Midbrain (tissue), 1 donor: ENCODE measurements at places on chromosomes 4 and X.
A peak's percentile ranks its signal among the peaks of the same experiment; 100 is the strongest.

GRCh38 chr4:823761-824460 lies 2.0 kb downstream of the CPLX1 start:
- no peak for DNase-seq

DNA sequence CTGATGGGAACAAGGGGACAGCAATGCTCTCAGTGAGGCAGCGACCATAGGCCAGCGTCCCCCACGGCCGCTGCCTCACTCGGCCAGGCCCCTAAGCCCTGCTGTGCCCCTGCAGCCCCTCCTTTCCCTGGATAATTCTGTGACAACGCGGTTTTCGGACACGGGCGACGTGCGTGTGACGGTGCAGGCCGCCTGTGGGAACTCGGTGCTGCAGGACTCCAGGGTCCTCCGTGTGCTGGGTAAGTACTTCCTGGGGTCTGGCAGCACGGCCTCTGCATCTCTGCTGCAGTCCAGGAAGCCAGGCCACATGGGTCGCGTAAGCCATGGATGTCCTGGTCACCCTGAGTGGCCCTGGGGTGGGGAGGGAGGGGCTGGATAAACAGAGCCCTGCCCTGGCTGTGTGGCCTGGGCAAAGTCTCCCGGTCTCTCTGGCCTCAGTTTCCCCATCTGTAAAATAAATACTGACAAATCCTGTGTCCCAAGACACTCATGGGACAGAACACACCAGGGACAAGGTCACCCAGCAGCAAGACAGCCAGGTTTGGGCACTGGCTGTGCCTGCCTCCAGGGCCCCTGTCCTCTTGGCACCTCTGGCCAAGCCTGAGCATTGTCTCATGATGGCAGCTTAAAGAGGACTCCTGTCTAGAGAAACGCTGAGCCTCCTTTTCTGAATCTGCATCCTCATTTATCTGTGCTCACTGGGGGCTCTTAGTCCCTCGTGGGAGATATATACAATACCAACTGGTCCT lies 212.8 kb downstream of the AFAP1 start:
- no peak for DNase-seq

GRCh38 chrX:49675075-49675719 lies 20.6 kb downstream of the PAGE1 start:
- DNase-seq, result no peak

GRCh38 chr4:56330691-56331090 lies 56.6 kb downstream of the AASDH start:
- no peak for DNase-seq

DNA sequence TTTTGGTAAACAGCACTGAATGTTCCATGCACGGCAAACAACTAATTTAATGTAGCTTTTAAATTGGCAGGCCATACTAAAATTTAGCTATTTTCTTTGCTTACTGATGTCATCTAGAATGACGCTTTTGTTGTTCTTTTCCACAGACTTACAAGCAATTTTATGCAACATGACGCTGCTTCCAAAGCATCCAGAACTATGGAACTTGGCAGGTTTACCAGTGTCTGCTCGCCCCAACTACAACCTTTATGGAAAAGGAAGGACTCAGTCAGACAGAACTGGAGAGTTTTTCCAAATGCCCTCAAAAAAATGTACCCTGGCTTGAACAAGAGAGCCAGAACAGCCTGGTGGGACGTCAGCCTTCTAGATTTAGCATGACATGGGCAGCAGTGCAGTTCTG lies 58.7 kb downstream of the ANOS1 start:
- DNase-seq, result no peak

- no peak for DNase-seq
Measured at GRCh38 chr4:27005501-27005900, 144.9 kb downstream of the STIM2 start.

DNA sequence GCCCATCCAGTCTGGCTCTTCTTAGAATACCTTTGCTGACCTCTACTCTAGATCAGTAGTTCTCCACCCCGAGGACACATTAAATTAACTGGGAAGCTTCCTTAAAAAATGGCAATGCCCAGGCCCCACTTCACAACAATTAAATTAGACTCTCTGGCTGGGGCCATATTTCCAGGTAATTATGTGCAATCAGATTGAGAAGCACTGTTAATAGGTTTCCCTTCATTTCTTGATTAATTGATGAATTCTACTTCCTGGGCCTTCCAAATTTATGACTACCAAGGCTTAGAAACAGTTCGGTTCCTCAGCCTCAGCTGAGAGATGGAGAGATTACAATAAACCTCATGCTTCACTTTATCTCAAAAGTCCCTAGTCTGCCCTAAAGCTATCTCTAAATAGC lies 71.7 kb upstream of the LIMCH1 start:
- no peak for DNase-seq

- DNase-seq, result no peak
Measured at GRCh38 chr4:112266823-112267222, 18.9 kb downstream of the TIFA start.

GRCh38 chr4:173535957-173536356 lies 5.9 kb upstream of the HAND2 start:
- DNase-seq, result no peak

DNA sequence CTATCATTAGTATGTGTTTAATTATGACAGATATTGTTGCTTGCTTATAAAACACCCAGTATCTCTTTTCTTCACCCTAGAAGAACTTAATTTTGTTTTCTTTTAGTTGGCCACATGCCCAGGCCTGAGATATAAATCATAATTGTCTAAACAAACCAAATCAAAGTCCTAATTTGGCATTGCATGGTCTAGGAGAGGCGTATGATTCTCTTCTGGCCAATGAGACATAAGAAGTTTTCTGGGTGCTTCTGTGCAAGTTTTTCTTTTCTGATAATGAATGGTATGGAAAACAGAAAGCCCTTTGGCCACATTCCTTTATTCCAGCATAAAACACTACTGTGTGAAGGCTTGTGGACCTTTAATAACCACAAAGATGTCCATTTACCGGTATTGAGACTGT lies 192.9 kb upstream of the CTSO start:
- DNase-seq, result no peak

GRCh38 chr4:4860600-4861389 lies 1.3 kb downstream of the MSX1 start:
- no peak for DNase-seq

DNA sequence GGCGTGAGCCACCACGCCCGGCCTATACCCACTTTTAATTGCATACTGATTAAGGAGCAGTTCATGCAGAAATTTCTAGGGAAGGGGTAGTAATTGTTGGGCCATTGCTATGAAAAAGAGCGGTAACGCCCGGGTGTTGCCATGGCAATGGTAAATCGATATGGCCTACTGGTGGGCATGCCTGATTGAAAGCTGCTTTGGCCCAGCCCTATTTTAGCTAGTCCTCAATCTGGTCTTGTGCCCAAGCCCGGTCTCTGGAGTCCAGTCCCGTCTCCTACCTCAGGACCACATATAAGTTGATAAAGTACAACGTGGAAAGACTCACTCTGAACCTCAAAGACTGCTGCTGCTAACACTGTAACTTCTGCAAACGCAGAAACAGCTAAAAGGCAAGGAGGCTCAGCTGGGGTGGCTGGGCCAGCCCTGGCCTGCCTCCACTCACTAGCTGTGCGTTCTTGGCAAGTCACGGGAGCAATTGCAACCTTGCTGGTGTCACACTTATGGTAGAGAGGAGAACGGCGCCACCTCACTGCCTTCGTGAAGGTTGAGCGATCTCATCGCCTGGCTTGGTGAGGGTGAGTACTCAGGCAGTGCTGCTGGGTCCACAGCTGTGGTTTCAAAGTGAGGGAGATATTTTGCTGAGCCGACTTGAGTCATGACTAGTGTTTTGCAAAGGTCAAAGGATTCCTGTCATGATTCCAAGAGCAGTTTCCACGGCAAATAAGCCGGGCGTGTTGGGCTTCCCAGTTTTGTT lies 57.0 kb upstream of the GRPEL1 start:
- DNase-seq, result no peak

DNA sequence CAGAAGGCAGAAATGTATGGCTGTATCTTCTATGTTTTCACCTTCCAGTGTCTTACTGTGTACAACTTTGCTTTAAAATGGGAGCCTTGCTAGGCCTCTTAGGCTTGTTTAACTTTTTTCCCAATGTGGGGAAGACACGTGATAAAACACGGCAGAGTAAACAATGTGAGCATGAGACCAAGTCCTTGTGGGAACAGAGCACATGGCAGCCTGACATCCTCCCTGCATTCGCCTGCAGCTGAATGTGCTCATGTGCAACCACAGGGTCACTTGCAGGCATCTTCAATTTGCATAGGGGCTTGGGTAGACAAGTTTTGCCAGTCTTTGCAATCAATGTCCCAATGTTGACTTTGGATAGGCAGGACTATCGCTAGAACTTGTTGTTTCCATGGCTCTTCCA lies 91.8 kb downstream of the CCNG2 start:
- DNase-seq, result no peak

DNA sequence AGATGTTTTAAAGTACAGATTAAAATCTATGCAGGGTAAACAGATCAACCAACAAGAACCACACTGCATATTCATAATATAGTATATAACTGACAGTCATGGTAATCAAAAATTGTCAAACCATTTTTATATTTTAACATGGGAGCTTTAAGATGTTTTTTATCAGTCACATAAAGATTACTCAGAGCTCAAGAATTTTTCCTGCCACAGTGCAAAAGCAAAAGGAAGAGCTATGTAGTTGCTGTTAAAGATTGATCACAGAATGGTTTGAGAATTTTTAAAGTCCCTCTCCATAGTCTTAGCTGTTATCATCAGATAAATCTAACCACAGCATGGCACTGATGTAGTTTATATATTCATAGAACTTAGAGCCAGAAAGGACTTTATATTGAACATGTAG lies 8.5 kb downstream of the RAB9B start:
- DNase-seq, result no peak

- DNase-seq, result peak; percentile 14
Measured at GRCh38 chrX:150362599-150363481, at the start of gene MAMLD1. Gene MAMLD1, plus strand, starts transcription at chrX:150363317. Its CDS starts 82,200 bp downstream, at chrX:150445517.

GRCh38 chrX:43562372-43562771 lies 93.7 kb upstream of the MAOA start:
- no peak for DNase-seq

GRCh38 chrX:118218940-118219339 lies 102.3 kb upstream of the KLHL13 start:
- no peak for DNase-seq

DNA sequence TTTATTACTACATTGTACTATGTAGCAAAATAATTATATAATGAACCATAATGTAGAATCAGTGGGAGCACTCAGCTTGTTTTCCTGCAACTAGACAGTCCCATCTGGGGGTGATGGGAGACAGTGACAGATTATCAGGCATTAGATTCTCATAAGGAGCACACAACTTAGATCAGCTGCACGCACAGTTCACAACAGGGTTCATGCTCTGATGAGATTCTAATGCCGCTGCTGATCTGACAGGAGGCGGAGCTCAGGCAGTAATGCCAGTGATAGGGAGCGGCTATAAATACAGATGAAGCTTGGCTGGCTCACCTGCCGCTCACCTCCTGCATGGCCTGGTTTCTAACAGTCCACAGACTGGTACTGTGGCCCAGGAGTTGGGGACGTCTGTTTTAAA lies 199.2 kb downstream of the MAB21L2 start:
- DNase-seq, result no peak

GRCh38 chr4:187903700-187904099 lies 91.9 kb upstream of the ZFP42 start:
- no peak for DNase-seq

DNA sequence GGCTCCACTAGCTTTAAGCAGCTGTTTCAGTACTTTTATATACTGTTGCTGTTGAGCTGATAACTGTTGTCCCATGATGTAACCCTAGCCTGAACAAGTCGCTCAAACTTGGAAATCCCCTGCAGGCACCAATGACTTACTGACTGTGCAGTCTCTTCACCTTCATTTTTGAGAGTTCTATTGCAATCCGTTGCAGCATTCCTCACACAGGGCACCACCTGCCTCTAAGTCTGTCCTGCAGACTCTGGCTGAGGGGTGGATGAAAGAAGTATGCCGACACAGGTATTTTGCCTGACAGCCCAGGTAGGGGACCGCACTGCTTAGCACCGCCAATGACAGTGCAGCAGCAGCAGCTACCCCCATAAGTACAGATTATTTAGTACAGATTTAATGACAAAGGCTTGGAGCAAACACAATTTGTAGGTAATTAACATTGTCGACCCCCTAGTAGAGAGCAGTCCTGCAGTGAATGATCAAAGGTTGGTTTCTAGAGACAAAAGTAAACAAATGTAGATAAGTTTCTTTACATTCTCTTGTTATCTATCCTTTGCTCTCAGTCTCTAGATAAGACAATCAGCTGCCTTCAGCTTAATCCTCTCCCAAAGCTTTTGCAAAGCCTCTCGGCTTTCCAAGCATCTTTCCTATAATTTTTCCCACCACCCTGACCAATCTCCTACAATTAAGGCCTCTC lies 205.0 kb downstream of the PABPC4L start:
- DNase-seq, result no peak

- no peak for DNase-seq
Measured at GRCh38 chr4:6900181-6900812, 9.3 kb upstream of the TBC1D14 start.

DNA sequence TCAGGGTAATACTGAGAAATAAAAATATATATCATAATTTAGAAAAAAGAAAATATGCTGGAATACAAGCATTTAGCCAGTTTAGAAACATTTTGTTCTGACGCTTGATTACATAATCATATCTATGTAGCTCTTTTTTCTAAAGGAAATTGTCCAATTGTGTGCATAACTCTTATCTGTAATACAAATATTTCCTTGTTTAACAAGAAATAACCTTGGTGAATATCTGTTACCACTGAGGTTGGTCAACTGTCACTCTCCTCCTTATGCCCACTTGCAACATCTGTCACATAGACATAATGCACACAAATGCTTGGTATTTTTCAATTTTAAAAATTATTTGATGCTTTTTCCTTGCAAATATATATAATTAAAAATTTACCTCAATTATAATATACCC lies 609.7 kb downstream of the TLL1 start:
- no peak for DNase-seq

DNA sequence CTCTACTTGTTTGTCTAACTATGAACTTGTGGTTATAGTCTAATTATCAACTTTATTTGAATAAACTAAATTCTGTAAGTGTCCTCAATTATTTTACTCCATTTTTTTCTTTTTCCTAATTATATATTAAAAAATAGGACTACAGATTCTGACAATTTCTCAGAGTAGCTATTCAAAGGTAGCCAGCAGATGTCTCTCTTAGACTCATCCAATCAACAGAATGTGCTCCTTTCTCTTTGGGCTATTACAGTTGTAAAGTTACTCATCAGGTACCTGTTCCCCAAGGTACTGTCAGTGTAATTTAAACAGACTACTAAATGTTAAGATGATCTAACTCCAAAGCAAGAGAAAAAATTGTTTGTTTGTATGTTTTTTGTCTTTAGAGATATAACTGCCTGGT lies 248.6 kb downstream of the PCDH18 start:
- DNase-seq, result no peak

GRCh38 chr4:122914292-122914904 lies 8.0 kb downstream of the NUDT6 start:
- DNase-seq, result no peak

GRCh38 chrX:6768881-6769280 lies 234.0 kb upstream of the VCX3A start:
- DNase-seq, result no peak
